ENCODE measurements at places on chromosomes 3 and 15.

- no peak for DNase-seq
Measured at GRCh38 chr15:84919106-84919667, 34.7 kb downstream of the SLC28A1 start.

DNA sequence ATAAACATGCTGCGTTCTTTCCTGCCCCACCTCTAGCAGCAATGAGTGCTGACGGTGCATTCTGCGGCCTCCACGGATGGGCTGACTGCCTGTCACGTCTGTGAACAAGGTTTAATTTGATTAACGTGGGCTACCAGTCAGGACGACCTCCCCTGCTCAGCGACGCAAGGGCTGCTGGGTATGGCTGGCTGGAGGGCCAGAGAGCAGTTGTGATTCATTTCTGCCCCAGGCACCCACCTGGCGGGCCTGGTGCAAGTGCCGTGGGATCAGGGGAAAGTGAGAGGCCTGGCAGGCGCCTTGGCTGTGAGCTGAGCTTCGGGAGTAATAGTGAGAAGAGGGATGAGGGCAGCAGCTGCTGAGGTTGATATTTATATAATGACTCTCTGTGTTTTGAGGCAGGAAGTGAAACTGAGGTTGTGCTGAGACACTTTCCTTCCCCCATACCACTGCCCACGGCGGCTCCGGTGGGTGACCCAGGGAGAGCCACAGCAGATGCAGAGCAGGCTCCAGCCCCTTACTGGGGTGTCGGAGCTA, 190.4 kb upstream of the BCL6 start:
- DNase-seq = peak; percentile 76

DNA sequence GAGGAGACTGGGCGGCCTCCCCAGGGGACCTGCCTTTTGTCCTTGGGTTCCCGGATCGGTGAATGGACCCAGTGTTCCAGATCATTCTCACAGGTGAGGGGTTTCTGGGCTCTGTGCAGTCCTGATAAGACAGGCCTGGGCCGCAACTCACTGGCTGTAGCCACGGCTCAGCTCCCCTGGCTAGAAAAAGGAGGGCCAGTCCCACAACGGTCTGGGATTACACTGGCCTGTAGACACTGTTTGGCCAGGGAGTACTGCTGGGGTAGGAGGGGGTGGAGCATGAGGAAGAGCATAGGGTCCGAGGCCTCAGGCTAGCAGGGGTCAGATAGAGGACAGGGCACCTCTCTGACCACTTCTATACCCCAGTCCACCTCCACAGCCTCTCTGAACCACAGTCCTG, 21.0 kb upstream of the TICRR start:
- no peak for DNase-seq

GRCh38 chr15:42549032-42549491, 424 bp downstream of the HAUS2 start:
- no peak for DNase-seq

GRCh38 chr15:84828086-84828908, 11.1 kb downstream of the ALPK3 start:
- no peak for DNase-seq

GRCh38 chr3:67648229-67648628, 6.2 kb downstream of the SUCLG2 start:
- no peak for DNase-seq

DNA sequence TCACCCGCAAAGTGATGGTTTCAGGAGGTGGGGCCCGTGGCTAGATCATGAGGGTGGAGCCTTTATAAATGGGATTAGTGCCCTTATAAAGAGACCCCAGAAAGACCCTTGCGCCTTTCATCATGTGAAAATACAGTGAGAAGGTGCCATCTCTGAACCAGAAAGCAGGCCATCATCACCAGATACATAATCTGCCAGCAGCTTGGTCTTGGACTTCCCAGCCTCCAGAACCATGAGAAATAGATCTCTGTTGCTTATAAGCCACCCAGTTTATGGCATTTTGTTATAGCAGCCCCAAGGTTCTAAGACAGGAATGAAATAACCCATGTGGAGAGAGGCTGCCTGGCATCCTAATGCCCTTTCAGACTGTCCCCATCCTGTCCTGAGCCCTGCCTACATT, 127.8 kb upstream of the SMAD3 start:
- no peak for DNase-seq

DNA sequence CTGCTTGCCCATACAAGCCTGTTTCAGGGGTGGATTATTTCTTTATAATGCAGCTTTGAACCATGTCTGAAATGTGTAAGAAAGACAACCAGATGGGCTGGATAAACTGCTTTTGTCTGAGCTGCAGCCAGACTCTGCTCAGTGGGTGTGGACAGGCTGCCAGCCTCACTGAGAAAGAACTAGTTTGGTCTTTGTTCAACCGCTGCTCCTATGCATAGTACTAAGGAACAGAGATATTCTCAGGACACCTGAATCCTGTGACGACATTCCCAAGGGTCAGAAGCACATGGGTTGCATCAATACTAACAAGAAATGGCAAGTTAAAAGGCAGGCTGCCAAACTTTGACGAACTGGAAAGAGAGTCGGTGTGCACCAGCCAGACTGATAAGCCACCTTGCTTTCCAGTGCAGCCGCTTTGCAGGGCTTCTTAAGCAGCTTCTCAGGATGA, 57.2 kb downstream of the PLD1 start:
- no peak for DNase-seq

DNA sequence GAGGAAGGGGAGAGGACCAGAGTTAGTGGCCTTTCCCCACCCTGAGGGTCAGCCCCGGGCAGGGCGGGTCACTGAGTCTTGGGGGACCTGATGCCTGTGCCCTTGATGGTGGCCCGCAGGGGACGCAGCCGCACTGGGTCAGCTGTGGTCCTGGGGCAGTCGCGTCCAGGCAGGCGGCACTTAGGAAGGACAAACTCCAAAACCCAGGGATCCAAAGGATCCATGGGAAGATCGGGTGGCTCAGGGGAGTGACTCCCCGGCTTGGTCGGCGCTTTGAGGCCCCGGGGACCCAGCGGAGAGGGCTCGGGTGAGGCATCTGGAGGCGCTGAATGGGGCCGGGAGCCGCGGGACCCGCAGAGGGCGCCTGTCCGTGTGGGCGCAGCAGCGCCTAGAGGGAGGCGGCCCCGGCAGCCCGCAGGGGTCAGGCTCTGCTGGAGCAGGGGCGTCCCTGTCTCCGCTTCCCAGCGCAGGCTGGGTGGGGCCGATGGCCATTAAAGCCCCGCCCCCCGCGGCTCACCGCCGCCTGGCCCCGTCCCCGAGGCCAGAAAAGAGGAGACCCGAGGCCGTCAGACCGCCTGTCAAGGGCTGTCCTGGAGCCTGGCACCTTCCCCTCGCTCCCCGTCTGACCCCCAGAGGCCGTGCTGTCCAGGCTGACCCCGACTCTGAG, 17.5 kb downstream of the CIDEC start:
- DNase-seq = no peak

DNA sequence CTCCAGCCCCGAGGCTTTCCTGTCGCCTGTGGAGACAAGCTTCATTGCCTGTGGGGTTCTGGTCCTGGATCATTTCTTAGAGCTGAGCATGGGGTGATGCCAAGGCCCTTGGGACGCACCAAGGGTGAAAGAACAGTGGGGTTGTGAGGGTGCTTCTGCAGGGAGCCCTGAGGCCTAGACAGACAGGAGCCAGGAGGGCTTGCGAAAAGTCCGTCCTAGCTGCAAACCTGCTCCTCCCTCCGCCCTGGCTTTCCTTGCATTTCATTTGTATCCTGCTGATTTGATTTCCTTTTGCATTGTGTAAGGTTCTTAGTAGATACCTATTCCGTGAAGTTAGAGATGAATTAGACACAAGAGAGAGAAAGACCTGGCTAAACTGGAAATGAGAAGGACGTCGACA, 286.9 kb upstream of the C2CD4B start:
- DNase-seq = no peak

GRCh38 chr3:11291808-11292207, 19.6 kb downstream of the ATG7 start:
- no peak for DNase-seq

DNA sequence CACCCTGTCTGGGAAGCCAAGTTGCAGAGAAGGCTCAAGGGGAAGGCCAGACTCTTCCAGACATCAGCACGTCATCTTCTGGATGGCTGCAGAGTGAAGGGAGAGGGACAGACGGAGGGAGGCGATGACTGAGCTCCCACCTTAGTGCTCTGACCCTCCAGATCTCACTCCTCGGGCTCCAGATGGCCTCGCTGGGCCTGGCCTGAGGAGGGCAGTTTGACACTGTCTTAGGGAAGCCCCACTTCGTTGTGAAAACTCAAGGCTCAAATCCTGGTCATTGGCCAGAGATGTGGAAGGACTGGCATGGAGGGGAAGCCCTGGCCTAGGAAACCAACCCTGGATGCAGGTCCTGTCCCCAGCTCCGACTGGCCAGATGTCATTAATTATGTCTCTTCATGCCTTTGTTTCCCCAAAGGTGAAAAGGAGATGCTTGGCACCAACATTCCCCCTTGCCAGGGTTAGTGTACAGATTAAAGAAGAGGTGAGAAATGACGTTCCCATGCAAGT, 70.4 kb downstream of the ADCY5 start:
- no peak for DNase-seq

DNA sequence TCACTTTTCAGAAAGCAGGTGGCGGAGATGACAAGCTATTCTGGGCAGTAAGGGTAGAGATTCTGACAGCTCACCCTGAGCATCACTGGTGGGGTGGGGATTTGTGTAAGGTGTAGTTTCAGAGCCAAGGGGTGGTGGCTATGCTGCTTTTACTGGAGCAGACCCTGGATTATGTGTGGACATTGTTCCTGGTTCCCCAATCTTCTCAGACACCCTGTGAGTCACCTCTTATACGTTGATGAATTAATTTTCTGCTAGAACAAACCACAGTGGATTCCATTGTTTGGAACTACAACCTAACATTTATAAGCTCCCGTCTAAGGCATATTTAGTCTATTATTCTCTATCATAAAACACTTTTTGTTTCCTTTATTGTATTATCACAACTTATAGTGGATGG, 169.5 kb upstream of the COL8A1 start:
- no peak for DNase-seq

- no peak for DNase-seq
Measured at GRCh38 chr3:74571118-74571517, 43.3 kb downstream of the CNTN3 start.

GRCh38 chr3:46406788-46407611, at the start of the genes CCR5AS and CCRL2:
CCR5AS (minus strand) TSS chr3:46407066.
CCRL2 (plus strand) TSS chr3:46407259; CDS start chr3:46408080, 821 bp downstream.
- DNase-seq = peak; percentile 65

DNA sequence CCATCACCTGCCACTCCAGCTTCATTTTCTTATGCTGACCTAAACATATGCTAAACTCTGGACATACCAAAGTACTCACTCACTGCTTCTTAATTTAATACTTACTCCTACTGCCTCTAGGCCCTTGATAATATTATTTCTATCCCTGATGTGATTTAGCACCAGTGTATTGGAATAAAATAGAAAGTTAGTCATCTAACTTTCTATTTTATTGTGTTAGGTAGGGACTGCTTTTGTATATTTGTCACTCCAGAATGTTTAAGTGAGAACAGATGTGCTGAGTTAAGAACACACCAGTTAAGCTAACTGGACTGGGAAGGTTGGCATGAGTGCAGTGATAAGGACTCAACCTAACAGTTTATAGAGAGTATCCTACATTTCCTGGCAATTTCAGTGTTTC, 6.5 kb upstream of the CLDN16 start:
- DNase-seq = no peak

DNA sequence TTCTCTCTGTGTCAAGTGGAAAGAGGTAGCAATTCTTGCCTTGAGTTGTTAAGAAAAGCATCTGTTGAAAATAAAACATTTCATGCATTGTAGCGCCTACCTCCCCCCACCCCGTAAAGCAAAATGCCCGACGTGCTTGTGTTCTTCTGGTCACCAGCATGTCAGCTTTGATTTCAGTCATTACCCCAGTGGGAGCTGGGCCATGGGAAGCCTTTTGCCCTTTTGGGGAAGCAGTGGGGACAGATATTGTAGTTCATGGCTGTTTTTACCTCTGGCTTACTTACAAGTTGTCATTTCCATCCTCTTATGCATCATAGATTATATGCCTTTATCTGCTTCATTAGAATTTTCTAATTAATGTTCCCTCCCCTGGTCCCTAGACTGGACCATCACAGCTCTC, 328.7 kb downstream of the RYR3 start:
- DNase-seq = no peak

DNA sequence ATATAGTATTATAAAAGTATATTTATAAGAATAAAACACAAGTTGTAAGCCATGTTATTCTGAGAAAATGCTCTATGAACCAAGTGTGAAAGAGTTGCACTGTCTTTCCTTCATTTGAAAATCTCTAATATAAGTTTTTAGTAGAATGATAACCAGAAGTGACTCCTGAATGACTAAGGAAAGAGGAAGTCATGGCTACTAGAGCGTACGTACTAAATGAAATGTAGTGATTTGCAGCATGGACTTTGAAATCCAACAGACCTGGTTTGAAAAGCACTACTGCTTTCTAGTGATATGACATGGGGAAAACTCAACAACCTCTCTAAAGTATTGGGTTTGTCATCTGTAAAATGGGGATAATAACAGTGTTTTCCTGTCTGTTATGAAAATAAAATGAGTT, 10.3 kb upstream of the DNAJC13 start:
- no peak for DNase-seq

GRCh38 chr3:196354132-196354531, 15.9 kb upstream of the TM4SF19 start:
- no peak for DNase-seq

- no peak for DNase-seq
Measured at GRCh38 chr3:60980342-60980692, 270.9 kb downstream of the FHIT start.

DNA sequence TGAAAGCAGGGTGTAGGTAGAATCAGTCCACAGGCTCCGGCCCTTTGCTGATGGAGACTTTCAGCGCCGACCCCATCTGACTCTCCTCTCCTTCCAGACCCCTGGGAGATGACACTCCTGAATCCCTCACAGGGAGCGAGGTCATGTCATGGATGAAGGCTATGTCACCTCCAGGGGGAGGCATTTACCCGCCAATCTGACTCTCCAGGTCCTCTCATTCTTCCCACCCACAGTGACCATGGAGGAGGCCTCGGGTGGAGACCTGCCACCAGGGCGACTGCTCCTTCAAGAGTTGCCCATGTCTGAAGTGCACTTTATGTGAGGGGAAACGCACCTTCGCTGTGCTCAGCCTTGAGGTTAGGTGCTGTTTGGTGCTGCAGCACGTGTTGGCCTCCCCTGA, 112.7 kb downstream of the KLF13 start:
- no peak for DNase-seq

- no peak for DNase-seq
Measured at GRCh38 chr15:31459400-31459748, 132.7 kb downstream of the KLF13 start.

DNA sequence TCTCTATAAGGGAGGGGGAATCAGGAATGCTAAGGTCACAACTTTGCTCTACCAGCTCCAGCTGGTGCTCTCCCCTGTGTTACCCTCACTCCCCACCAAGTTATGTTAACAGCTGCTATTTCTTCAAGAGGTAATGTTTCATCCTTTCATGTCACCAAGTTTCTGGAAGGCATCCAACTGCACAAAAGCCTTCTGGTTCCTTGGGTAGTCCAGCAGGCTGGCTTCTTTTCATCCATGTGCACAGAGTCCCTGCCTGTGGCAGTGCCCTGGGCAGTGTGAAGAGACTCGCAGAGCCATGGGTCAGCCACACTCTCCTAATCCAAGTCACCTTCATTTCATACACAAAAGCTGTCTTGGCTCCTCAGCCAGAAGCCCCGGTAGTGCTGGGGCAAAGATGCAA, 737.5 kb upstream of the LMCD1 start:
- no peak for DNase-seq

GRCh38 chr3:172152874-172153273, 113.5 kb downstream of the FNDC3B start:
- DNase-seq = no peak

- no peak for DNase-seq
Measured at GRCh38 chr3:63656786-63657185, 4.3 kb downstream of the SNTN start.

GRCh38 chr15:88491158-88491557, 23.6 kb downstream of the MRPS11 start:
- DNase-seq = no peak
